ENCODE measurements at places on chromosomes 12 and 14.

GRCh38 chr12:88945051-88945732, 364.9 kb upstream of the KITLG start:
- DNase-seq: no peak

- no peak for DNase-seq
These were observed 70.5 kb downstream of the TRIM9 start for GRCh38 chr14:51024377-51024776.

DNA sequence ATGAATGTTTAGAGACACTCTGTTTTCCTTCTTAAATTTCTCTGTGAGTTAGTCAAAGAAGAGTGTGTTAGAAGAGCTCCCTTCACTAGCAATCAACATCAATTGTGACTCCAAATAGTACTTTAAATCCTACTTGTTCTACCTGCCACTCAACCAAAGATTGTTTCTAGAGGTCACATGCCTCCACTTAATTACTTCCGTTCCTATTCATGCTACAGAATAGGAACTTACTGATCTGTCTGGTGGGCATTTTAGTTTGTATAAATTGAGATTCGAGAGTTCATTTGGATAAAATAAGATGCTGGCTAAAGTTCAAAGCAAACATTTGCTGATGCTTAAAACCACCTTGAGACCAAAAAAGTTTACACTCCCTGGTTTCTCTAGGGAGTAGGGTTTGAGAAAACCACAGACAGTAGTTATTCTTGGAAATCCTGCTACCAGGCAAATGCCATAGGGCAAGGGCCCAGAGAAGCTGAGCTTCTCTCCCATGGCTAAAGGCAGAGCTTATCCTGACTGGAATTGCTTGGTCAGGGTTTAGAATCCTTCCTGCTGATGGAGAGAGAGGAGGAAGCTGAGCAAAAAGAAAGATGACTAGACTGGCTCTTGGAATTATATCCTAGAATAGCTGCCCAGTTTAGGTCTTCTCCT, 389.6 kb upstream of the ATP2B1 start:
- DNase-seq: no peak

DNA sequence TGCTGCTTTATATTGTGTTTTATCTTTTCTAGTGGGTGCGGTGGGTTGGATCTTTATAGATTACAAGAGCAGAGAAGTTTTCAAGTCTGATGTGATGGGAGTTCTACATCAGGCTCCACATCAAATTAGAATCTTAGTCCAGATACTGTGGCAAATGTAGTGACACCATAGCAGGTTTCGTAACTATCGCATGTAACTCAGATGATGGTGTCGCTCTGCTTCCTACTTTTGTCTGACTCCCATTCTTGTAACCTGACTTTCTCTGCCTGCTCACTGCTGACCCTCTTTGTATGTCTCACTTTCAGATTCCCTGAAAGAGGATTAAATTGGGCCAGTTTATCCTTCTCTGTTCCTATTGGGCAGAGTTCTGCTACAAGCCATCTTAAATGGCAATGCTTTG, 22.8 kb upstream of the FBXO34 start:
- no peak for DNase-seq

DNA sequence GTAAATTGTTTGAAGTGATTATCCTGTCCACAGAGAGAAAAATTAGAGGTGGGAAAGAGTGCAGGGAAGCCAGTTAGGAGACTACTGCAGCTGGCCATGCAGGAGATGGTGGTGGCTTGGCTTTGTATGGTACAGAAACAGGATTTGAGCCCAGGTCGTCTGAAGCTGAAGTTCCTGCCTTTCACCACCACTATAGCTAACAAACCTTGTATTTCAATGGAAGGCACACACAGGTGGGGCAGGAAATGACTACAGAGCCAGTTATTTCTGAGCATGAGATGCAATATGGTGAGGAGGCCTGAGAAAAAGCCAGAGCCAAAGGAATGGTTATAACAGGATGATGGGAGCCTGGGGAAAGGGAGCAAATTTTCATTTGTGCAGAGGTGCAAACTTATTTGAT, 103.9 kb downstream of the BTG1 start:
- DNase-seq: no peak

GRCh38 chr12:52186118-52186840, 5.5 kb downstream of the KRT80 start:
- DNase-seq: peak; percentile 54

- no peak for DNase-seq
These were observed 18.8 kb downstream of the GPR65 start for GRCh38 chr14:88023658-88024187.

DNA sequence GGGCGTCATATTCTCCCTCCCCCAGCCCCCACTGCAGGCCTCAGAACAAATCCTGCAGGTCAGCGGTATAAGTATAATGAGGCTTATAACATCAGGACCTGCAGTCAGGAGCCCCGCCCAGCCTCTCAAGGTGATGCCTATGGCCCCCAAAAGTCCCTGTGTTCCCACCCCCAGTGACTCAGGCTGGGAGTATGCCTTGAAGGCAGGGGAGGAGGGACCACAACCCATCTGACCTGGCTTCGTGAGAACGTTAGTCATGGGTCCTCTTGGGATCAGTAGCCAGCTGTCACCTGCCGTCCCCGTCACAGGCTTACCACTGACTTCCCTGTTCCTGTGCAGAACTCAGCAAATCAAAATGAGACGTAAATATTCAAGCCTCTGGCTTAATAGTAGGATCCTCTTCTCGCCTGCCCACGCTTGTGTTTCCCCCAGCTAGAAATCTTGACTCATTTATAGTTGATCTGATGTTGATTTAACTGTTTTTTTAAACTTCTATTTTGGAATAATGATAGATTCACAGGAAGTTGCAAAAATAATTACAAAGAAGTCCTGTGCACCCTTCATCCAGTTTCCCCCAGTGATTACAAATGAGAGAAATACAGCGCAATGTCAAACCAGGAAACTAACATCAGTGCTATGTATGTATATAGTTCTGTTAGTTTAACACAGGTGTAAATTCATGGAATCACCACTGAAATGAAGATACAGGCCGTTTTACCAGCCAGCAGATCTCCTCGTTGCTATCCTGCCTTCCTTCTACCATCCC, 107.5 kb downstream of the ADGRD1 start:
- no peak for DNase-seq

DNA sequence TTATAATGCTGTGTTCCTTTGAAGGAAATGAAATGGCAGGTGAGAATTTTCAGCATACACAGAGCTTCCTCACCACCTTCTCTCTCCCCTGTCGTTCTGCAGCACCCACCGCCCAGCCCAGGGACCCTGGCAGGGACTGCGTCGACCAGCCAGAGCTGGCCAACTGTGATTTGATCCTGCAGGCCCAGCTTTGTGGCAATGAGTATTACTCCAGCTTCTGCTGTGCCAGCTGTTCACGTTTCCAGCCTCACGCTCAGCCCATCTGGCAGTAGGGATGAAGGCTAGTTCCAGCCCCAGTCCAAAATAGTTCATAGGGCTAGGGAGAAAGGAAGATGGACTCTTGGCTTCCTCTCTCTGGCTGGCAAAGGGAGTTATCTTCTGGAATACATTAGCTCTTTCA, 35.1 kb downstream of the PAPLN start:
- DNase-seq: no peak

DNA sequence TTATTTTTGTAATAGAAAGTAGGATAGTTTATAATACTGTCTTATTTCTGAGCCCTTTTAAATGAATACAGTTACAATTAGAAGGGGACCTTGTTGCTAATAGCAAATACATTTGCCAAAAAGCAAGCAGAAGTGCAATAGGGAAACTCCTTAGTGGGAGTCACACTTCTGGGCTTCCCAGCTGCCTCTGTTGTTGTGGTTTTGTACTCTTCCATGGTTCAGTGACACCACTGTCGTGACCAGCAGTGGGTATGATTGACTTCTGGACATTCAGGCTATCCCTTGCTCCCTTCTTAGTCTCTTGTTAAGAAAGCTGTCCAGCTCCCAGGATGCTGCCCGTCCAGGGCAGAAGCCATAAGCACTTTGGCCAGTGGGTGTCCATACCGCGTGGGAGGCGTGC, 22.6 kb downstream of the TCTN1 start:
- no peak for DNase-seq
